Endodermal cell (in vitro differentiated cells): ENCODE measurements at places on chromosomes 5 and 9. TPM values are rescaled to one million over a fixed set of nuclear protein-coding genes. Genes with fewer than 3 reads are reported as not detected.

SLC23A1 gene
- total RNA-seq, result 0.35 and 0.88 TPM in 2 replicates

GZMA gene
- total RNA-seq, result 0.31 and 0.36 TPM in 2 replicates

SMIM33 gene
- not detected in 3 replicates for total RNA-seq

TAF1L gene
- total RNA-seq, result not detected in 2 replicates

CD180 gene
- not detected in 3 replicates for total RNA-seq

ABITRAM gene
- 11.4 and 12.5 TPM in 2 replicates for total RNA-seq

BARHL1 gene
- not detected in 3 replicates for total RNA-seq

LCN2 gene
- total RNA-seq, result not detected in 2 replicates

GRCh38 chr5:172705576-172706084 is 64.6 kb downstream of the NEURL1B start:
- no peak for DNase-seq

DNA sequence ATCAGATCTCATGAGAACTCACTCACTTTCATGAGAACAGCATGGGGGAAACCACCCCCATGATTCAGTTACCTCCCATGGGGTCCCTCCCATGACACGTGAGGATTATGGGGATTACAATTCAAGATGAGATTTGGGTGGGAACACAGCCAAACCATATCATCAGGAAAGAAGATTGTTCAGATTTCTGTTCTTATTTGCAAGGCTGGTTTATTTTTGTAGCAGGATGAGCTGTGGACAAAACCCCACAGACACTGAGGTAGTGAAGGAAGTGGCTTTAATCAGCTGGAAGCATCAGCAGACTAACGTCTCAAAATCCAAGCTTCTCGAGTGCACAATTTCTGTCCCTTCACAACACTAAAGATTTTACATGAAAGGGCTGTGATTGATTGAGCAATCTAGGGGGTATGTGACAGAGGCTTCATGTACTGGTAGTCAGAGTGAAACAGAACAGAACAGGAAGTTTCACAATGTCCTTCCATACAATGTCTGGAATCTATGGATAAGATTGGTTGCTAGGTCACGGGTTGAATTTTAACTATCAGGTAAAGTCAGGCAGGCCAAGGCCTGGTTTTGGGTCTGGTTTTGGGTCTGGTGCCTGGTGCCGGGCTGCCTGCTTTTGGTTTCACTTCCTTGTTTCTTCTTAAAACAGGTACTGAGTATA is 91.3 kb upstream of the ZNF366 start:
- no peak for DNase-seq

- no peak for DNase-seq
These were observed 170.3 kb upstream of the PUM3 start for GRCh38 chr9:3014178-3014577.

DNA sequence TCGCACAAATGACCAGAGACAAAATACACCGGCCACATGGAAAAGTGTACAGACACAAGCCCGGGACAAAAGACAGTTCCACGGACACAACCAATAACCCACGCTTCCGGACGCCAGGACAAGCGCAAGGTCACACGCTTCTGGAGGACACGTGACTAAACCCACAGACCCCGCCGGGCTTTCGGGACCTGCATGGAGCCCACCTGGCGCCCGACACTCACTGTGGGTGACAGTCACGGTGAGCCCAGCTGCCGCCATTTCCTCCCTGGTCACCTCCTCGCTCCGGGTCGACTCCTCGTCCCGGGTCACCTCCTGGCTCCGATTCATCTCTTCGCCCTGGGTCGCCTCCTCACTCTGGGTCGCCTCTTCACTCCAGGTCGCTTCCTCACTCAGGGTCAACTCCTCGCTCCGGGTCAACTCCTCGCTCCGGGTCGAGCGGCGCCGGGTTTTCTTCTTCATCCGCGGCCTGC is 470 bp downstream of the BAG1 start:
- no peak for DNase-seq

GRCh38 chr5:67414712-67415111 is 218.1 kb upstream of the CD180 start:
- DNase-seq, result no peak

GRCh38 chr5:73039082-73039481 is 81.3 kb upstream of the TMEM171 start:
- DNase-seq, result peak; percentile 85

GRCh38 chr9:91033797-91034196 is 232.2 kb downstream of the SYK start:
- DNase-seq, result peak; percentile 88

DNA sequence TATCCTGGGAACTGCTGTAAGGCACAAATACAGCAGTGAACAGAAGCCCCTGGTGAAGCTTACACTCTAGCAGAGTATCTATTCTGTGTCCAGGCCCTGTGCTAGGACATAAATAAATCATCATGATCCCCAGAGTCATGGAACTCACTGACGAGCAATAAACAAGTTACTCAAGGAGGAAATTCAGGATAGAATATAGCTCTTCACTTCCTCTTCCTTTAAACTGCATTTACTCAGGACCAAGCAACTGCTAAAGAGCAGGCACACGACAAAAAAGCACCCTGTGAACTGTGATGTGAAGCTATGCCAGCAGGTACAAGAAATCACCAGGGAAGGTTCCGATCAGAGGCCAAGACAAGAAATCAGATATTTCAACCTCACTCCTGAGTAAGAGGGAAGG is 47.8 kb upstream of the NR5A1 start:
- no peak for DNase-seq

GRCh38 chr5:1118231-1118698 is 6.4 kb upstream of the SLC12A7 start:
- no peak for DNase-seq

DNA sequence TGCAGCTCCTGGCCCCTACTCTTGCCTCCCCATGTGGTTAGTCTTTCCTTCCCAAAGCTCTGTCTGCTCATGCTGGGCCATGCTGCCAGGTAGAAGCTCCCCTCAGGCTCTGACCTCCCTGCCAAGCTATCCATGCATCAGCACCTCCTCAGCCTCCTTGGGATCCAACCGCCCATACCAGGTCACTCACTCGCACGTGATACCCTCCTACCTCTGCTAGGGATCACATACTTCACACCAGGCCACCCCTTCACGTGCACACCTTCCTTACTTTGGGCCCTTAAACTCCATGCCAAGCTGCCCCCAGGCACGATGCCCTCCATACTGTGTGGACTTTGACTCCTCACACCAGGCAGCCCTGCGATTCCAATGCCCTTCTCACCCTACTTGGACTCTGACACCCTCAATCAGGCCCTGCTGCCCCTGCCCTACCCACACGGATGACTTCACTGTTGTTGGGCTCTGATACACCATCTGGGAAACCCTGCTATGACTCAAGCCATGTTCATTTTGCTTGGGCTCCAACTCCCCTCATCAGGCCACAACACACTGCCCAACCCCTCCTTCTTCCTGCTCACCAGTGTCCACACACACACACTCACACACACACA is 34.1 kb downstream of the ZNF483 start:
- no peak for DNase-seq

DNA sequence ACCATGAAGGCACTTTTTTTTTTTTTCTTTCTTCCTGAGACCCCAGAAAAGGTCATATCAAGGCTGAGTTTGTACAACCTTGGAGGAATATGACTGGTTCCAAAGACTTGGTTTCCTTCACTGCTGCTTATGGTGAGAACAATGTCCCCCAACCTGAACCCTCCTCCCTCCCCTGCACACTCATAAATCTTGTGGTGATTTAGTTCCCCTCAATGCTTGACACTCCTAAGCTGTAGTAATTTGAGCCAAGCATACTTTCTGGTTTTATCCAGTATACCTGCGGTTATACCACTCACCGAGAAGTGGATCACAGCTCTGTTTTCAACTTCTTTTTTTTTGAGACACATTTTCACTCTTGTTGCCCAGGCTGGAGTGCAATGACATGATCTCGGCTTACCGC is 149.9 kb upstream of the KLF4 start:
- no peak for DNase-seq

GRCh38 chr5:147410496-147411358 is 99.1 kb downstream of the DPYSL3 start:
- DNase-seq, result no peak

DNA sequence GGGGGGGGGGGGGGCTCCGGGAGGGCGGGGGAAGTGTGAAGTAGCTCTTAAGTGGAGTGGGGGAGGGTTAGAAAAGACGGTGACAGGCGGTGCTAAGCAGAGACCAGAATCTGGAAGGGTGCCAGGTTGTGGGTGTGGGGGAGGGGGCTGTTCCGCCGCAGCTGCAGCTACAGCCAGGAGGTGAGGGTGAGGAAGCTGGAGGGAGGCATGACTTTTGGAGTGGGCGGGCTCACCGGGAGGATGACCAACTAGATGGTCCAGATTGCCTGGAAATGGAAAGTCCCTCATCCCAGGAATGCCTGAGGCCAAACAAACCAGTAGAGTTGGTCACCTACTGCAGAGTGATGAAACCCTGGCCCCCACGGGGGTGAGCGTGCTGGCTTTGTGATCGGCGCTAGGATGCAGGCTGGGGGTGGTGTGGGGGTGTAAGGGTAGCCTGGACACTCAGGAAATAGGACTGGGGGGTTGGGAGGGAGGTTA is 158.1 kb upstream of the SHB start:
- DNase-seq, result peak; percentile 91

GRCh38 chr5:55338810-55339243 is 31.0 kb downstream of the MTREX start:
- no peak for DNase-seq

DNA sequence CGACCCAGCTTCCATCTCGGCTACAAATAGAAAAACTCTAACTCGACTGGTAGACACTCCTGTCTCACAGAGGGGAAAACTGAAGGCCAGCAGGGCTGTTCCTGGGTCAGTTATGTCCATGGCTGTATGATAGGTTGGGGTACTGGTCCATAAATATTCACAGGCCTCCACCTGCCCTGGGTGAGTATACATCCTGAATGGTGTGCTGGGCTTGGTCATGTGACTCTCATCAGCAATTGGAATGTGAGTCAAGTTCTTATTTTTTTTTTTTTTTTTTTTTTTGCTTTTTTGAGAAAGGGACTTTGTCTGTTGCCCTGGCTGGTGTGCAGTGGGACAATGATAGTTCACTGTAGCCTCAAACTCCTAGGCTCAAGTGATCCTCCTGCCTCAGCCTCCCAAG is 58.3 kb upstream of the NEK6 start:
- peak; percentile 21 for DNase-seq

DNA sequence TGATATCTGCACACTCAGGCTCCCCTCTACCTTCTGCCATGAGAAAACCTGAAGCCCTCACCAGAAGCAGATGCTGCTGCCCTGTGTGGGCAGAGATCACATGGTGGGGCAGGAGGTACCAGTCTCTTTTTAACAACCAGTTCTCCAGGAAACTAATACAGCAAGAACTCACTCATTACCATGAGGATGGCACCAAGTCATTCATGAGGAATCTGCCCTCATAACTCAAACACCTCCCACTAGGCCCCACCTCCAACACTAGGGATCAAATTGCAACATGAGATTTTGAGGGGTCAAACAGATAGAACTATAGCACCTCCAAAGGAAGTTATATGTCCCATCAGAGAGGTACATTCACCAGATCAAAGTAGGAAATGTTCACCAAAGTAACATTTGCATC is 136.3 kb upstream of the SHB start:
- no peak for DNase-seq

DNA sequence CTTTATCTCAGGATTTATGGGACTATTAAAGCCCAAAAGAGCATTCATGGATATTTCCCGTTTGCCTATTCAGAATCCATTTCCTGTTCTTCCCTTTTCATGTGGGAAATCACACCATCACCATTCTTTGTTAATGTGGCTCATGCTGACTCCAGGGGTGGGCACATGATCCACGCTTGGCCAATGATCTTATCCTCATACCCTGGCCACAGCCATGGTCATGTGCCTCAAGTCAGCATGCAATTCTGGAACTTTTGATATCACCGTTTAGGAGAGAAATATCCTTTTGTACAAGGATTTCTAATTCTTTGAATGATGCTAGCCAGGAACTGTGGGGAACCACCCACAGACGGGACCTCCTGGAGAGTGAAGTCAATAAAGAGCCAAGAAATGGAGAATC is 272.2 kb downstream of the PRELID2 start:
- DNase-seq, result no peak

GRCh38 chr5:117813850-117814249 is 1174.5 kb downstream of the DTWD2 start:
- DNase-seq, result no peak

- DNase-seq, result no peak
These were observed 142.8 kb upstream of the TNPO1 start for GRCh38 chr5:72673623-72674022.

- DNase-seq, result no peak
These were observed 107.5 kb downstream of the CDH18 start for GRCh38 chr5:19880458-19880857.

DNA sequence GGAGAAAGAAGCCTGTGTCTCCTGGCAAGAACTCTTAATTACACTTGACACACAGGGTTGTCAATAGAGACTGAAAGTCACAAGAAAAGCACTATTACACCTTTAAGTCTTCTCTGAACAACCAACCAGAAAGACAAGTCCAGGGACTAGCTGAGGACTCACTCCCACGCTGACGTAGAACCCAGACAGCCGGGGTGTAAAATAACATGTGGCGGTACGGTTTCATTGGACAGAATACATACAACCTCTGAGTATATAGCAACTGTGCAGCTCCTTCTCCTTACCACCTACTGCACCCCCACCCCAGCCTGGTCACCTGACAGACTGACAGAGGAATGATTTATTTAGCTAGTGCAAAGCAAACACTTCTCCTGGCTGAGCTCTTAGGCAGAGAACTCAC is 103.4 kb upstream of the RASEF start:
- DNase-seq, result no peak
